Cardiac septum (tissue), 1 donor: ENCODE measurements at places on chromosomes 2 and 18. TPM values are rescaled to one million over a fixed set of nuclear protein-coding genes. Genes with fewer than 3 reads are reported as not detected.

ALPP gene
- total RNA-seq, result not detected

KLHL41 gene
- total RNA-seq, result 90.5 TPM

SRD5A2 gene
- total RNA-seq, result not detected

MC4R gene
- total RNA-seq, result not detected

PROKR1 gene
- total RNA-seq, result 0.08 TPM

SPP2 gene
- not detected for total RNA-seq

SLC4A1AP gene
- total RNA-seq, result 23.4 TPM

MYO7B gene
- 0.78 TPM for total RNA-seq

LIMS4 gene
- 4.5 TPM for total RNA-seq

CD207 gene
- 0.16 TPM for total RNA-seq

INHA gene
- 0.59 TPM for total RNA-seq

ACMSD gene
- total RNA-seq, result not detected

TRABD2A gene
- total RNA-seq, result 0.54 TPM

DNA sequence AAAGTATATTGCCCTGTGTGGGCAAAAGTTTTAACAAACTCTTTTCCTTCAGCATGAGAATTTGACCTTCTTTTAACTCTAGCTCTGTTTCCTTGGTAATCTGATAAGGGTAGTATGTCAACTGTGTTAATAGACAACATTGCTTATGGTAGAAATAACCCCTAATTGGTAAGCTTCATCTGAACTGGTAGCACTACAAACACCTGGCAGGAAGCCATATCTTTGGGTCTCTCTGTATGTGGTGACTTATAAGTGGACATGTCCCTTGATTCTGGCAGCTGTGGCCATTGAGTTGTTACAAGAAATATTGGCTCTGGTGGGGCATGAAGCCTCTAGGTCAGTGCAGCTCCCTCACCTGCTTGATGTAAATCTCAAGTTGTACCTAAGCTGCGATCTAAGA lies 46.9 kb downstream of the MBD5 start:
- DNase-seq, result no peak

GRCh38 chr2:128534688-128535392 lies 216.2 kb upstream of the HS6ST1 start:
- no peak for DNase-seq

DNA sequence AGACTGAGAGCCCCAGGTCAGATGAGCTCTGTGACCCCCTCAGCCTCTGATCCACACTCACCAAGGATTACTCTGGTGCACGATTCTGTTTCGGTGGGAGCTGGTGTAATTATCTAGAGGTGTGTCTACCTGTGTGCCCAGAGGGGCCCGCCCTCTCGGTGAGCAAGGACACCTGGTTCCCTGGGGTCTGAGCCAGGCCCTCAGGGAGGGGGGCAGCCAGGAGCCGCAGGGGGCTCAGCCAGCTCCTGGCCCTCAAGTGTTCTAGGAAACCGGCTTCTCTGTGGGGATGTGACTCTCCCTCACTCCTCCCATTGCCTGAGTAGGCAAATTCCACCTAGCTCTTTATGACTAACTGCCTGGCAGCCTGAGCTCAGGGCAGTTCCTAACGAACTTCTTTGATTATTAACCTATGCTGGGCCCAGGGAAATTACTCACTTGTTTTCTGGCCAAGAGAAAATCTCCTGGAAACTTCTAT lies 17.4 kb downstream of the AGAP1 start:
- no peak for DNase-seq

- DNase-seq, result no peak
These were observed 201.2 kb downstream of the NOL4 start for GRCh38 chr18:34023471-34023870.

GRCh38 chr18:1466035-1466434 lies 561.4 kb downstream of the ADCYAP1 start:
- DNase-seq, result no peak

DNA sequence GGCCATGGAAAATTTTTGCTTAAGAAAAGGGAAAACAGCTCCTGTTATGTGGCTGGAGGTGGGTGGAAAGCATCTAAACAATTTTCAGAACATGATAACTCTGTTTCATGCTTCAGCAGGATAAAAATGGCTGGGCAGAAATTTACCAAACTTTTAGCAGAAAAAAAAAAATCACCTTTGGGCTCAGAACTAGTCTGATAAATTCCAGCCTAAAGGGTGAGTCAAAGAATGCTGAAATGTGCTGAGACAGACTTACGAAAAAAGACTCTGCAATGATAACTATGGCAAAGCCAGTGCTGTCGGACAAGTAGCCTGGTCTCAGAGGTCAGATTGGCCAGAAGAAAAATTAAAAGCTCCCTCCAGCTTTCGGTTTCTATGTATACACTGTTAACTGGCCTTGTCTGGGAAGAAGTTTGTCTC lies 123.6 kb downstream of the LRATD1 start:
- no peak for DNase-seq

GRCh38 chr2:177467646-177468045 lies 75.1 kb downstream of the AGPS start:
- DNase-seq, result no peak

DNA sequence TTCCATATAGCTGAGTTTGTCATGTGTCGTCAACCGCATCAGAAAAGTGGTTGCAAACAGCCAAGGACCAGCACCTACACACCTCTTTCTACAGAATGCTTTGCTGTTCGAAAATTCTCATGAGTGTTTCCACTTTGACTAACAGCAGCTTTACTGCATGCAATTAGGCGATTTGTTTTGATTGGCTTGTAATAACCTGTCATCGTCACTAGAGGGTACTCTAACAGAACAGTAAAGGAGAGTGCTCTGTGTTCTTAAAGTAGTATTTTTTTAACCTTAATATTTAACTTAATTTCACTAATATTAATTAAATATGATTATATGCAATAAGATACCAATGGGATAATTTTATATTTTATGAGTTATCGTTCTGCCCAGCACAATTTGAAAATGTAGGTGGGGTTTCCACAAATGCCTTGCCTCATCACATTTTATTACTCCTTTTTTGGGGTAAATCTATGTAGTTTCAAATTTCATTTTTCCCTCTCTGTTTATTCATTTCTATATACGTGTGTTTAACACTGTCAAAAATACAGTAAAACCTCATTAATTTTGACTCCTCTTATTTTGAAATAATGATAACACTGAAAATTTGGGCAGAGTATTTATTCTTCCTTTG lies 502.2 kb downstream of the NRXN1 start:
- DNase-seq, result no peak

- no peak for DNase-seq
These were observed 935.3 kb upstream of the KLHL29 start for GRCh38 chr2:22449696-22450095.

DNA sequence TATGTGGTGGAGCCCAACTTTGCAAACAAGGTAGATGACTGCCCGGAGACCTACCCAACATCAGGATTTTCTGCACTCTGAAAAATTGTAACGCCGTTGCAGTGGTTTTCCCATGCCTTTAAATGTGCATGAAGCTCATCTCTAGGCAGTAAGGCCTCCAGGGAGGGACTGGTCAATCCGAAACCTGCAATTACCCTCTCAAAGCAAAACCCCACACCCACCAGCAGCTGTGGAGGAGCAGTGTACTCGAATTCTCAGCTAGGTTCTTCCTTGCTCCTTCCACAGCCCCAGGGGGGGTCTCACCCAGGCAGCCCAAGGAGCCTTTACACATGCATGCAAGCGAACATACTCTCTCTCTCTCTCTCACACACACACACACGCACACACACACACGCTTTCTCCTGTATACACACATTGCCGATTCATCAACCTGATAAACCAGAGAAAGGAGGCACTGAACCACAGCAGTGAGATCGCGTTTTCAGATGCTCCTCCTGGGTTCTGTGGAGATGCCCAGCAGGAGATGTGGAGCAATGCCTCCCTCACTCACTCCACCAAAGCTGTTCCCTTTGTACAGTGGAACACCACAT lies 109.2 kb downstream of the VIT start:
- no peak for DNase-seq

DNA sequence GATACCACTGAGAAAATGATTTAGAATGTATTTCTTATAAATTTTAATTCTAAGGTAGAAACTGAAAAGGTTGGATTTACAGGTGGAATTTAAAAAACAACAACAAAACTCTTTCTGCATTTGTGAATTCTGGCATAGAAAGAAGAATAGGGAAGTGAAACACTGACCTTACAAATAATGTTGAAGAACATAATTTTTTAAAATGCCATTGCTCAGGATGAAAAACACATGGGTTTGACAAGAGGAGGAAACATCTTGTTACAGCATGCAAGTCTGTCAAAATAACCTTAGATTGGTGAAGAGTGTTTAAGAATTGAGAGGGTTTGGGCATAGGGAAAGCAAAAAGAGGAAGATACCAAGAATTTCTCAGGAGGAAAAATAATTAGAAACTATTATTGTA lies 184.3 kb downstream of the UBE2E3 start:
- no peak for DNase-seq

GRCh38 chr2:42547014-42547413 lies 21.4 kb upstream of the MTA3 start:
- DNase-seq, result no peak

GRCh38 chr2:188285774-188286173 lies 5.9 kb upstream of the GULP1 start:
- DNase-seq, result no peak

DNA sequence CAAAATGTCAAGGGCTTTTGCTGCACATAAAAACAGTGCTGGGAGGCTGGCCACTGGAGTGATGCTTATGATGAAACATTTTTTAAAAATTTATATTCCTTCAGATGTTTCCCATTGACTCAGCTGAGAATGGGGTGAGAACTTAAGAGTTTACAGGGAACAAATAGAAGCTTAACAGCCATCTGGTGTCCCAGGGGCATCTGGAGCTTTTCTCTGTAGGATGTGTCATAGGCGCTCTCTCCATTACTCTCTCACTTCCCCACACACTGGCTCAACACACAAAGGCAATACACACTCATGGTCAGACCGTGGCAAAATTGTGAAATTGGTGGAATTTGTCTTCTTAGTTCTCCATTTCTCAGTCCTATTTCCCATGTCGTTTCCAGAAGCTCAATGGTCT lies 783.1 kb upstream of the LRRTM1 start:
- no peak for DNase-seq

DNA sequence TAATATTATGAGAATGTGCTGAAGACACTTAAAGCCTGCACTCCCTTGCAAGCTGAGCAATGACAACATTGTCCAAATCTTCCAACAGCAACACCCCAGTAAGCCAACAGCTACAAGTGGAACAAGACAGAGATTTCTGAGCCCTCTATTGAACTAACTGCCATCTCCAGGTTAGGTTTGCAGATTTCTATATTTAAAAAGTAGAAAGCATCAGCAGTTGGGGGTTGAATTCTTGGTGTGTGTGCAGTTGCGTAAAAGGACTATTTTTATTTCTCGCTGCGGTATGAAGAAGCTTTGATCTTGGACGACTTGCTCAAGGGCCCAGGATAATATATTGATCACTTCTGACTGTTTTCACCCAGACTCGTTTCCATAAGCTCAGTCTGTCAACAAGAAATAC lies 106.2 kb upstream of the ZFP36L2 start:
- DNase-seq, result no peak

DNA sequence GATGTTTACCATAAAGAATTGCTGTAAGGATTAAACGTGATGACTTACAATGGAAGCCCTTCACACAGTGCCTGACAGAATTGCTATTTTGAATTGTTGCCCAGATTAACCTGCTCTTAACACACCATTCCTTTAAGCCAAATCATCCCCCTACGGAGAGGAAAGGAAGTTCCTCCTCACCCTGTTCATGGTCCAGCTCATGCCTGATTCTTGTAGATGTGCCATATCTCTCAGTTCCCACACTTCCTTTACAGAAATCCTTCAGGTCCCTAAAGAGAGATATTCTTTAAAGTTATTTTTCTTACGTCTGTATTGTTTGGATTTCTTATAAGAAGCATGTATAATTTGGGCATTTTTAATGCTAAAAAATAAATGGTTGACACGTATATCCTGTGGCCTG lies 127.5 kb upstream of the DAPL1 start:
- no peak for DNase-seq

DNA sequence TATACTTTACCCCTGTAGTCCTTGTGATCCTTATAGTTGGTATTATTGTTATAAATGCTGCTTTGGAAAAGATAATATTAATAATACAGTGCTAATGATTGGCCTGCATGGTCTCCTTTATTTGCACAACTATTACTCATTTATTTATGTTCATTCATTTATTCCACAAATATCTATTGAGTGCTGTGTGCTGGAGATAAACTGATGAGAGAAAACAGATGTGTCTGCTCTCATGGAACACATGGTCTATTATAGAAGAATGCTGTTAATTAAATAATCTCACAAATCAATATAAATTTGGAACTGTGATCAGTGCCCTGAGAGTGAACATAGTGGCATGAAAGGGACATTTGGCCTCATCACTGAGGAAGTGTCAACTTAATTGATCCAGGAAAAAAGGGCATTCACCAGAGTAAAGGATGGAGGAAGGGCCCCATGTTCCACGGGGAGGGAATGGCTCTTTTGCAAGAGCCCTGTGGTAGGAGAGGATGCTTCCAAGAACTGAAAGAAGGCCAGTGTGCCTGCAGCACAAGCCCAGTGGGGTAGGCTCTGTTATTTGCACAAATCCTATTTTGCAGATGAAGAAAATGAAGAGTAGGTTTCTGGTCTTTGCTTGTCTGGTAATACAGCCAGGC lies 91.5 kb upstream of the STK39 start:
- no peak for DNase-seq

GRCh38 chr2:6073191-6074088 lies 381.3 kb downstream of the SOX11 start:
- DNase-seq, result no peak

GRCh38 chr18:57436191-57436964 lies 1.2 kb downstream of the ONECUT2 start:
- DNase-seq, result no peak

GRCh38 chr2:188415754-188416083 lies 124.0 kb downstream of the GULP1 start:
- DNase-seq, result no peak

GRCh38 chr2:37156071-37156856 lies 516 bp downstream of the EIF2AK2 start:
- no peak for DNase-seq
